AG09309 (cell line): ENCODE measurements at places on chromosomes 4 and X.

GRCh38 chr4:85968945-85969819 is 390.7 kb downstream of the MAPK10 start:
- DNase-seq, result no peak

- no peak for DNase-seq
Observed at GRCh38 chr4:87007528-87008446, 73.0 kb downstream of the AFF1 start.

DNA sequence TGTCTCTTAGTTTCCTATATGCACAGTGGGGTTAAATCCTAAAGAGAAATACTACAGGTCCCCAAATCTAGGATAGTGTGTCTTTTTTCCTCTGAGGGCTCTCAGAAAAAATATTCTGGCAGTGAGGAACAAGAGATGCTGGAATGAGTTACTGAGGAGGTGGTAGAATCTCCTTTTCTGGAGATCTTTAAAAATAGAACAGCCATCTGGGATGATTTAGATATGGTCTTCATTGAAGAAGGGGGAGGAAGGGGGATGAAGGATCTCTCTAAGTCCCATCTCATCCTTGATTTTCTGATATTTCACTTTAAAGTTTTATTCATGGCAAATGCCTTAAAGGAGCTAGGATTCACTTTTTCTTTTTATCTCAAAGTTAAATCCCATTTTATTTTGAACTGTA is 235.0 kb downstream of the MAML3 start:
- no peak for DNase-seq

- DNase-seq, result no peak
Observed at GRCh38 chrX:17020851-17021821, 74.7 kb downstream of the REPS2 start.

DNA sequence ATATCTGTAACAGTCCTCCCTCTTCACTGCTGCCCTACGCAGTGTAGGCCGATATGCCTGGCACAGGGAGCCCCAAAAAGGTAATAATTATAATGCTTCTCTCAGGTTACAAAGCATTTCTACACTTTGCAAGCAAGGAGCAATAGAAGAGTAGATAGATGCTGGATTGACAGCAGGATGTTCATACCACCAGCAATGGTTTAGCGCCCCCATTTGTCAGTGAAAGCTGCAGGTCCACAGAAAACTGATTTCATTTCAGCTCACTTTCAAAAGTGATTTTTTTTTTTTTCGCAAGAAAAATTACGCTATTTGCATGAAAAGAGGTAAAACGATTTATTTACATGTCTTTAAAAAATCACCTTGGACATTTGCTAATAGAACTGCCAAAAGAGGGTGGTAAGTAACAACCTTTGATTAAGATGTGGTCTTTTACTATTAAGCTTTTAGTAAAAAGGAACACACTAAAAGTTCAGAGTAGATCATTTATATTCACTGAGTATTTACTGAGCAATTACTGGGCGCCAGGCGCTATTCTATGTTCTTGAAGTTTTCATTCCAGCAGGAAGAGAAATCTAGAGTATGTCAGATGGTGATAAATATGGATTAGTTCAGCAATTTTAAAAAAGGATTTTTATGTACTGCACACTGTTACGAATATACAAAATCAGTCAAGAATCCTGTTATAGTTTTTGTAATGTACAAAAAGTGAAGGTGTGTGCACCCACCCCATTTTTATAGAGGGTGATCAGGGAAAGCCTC is 34.4 kb downstream of the HPF1 start:
- no peak for DNase-seq

GRCh38 chr4:7169134-7169533 is 23.2 kb upstream of the SORCS2 start:
- DNase-seq, result no peak

GRCh38 chr4:121192480-121192879 is 28.4 kb upstream of the TNIP3 start:
- no peak for DNase-seq

DNA sequence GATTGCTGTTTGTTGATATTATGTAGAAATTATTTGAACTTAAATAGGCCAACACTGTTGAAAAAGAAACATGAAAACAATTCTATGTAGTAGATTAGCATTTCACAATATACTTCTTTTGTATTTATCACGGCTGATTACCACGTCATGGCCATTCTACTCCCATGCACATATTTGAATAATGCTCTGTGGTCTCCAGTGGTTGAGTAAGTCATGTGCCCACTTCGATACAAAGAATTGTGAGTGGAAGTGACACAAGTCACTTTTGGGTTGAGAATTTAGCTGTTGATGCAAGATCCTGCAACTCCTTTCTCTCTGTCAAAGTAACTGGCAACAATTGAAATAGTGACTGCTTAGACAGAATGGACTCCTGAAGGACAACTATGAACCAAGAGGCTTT is 6.7 kb upstream of the FSTL5 start:
- no peak for DNase-seq

DNA sequence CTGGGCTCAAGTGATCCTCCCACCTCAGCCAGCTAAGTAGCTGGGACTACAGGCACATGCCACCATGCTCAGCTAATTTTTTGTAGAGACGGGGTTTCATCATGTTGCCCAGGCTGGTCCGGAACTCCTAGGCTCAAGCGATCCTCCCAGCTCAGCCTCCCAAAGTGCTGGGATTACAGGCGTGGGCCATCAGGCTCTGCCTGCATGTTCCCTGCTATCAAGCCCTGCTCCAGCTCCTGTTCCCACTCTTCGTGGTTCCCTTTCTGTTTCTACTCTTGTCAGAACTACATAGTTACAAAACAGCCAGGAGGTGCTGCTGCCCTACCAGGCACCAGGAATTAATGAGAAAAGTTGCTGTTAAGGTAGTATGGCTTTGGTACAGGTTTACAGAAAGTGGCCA is 8.7 kb downstream of the TIMP1 start:
- no peak for DNase-seq

- DNase-seq, result no peak
Observed at GRCh38 chr4:103303011-103303410, 104.9 kb upstream of the CENPE start.

GRCh38 chrX:19660604-19661255 is 145.4 kb upstream of the MAP3K15 start:
- no peak for DNase-seq

GRCh38 chr4:114598191-114599121 is at the start of gene UGT8:
TSS of gene UGT8 (plus strand) at chr4:114598807. CDS start at chr4:114622881, 24,074 bp downstream.
- no peak for DNase-seq

DNA sequence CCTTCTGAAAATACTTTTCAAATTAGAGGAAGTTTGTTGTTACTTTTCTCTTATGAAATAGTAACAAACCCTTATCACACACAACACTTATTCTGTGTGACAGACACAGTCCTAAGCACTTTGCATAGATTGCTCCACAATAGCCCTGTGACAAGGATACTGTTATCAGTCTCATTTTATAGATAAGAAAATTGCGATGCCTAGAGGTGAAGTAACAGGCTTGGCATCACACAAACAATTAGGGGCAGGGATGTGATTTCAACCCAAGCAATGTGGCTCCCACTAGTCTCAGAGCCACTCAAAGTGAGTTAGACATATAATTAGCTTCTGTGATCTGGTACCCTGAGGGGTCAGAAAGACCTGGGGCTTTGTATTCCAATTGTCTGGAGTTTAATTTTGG is 339.9 kb downstream of the FBXO8 start:
- no peak for DNase-seq

- no peak for DNase-seq
Observed at GRCh38 chrX:37405956-37406355, 56.8 kb downstream of the PRRG1 start.

DNA sequence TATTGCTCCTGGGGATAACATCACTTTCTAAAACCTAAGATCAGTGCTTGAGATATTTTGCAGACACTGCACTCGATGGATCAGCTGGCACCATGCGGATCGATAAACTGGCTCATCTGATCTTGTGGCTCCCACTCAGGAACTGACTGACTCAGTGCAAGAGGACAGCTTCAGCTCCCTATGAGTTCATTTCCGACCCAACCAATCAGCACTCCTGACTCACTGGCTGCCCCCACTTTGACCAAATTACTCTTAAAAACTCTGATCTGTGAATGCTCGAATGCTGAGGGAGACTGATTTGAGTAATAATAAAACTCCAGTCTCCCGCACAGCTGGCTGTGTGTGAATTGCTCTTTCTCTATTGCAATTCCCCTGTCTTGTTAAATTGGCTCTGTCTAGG is 110.1 kb downstream of the ANAPC4 start:
- DNase-seq, result no peak

GRCh38 chrX:118115953-118116712 is 477 bp downstream of the KLHL13 start:
- DNase-seq, result no peak

DNA sequence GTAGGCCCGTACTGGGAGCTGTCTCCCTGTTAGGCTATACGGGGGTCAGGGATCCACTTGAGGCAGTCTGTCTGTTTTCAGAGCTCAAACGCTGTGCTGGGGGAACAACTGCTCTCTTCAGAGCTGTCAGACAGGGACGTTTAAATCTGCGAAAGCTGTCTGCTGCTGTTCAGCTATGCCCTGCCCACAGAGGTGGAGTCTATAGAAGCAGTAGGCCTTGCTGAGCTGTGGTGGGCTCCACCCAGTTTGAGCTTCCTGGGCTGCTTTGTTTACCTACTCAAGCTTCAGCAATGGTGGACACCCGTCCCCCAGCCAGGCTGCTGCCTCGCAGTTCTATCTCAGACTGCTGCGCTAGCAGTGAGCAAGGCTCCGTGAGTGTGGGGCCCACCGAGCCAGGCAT is 27.3 kb upstream of the PHEX start:
- no peak for DNase-seq

- DNase-seq, result no peak
Observed at GRCh38 chr4:140249351-140249750, 95.4 kb upstream of the MAML3 start.

DNA sequence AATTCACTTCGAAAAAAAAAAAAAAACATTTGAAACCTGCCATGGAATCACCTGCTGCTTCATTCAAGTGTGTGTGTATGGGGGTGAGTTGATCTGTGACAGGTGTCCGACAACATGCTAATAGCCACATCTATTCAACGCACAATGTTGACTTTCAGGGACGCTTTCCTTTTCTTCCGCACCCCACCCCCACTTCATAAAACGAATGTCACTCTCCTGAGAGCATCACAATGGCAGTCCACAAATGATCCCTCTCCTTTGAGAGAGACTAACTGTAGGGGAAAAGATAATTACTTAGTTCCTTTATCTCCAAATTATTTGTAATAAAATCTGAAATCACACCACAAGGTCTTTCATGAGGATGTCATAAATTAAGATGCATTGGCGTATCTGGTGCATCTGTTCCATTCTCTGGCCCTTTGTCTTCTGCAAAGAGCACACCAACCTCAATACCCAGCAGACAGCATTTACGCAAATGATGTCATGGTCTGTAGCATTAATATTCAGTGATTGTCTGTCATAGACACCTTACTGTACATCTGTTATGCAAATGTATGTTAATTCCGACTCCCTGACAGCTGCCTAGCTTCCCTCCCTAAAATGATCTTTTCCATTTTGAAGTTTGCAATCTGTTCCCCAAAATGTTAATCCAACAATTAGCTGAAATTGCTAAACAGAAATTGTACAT is 640.0 kb upstream of the BOD1L1 start:
- no peak for DNase-seq

DNA sequence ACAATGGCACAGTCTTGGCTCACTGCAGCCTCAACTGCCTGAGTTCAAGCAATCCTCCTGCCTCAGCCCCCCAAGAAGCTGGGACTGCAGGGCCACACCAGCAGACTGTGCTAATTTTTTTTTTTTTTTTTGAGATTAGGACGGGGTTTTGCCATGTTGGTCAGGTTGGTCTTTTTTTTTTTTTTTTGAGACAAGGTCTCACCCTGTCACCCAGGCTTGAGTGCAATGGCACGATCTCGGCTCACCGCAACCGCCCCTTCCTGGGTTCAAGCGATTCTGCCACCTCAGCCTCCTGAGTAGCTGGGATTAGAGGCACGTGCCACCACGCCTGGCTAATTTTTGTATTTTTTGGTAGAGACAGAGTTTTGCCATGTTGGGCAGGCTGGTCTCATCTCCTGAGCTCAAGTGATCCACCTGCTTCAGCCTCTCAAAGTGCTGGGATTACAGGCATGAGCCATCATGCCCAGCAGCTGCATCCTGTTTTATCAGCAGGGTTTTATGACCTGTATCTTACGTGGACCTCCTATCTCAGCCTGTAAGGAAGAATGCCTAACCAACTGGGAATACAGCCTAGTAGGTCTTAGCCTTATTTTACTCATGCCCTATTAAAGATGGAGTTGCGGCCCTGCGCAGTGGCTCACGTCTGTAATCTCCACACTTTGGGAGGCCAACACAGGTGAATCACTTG is 13.2 kb upstream of the MRPL1 start:
- no peak for DNase-seq

DNA sequence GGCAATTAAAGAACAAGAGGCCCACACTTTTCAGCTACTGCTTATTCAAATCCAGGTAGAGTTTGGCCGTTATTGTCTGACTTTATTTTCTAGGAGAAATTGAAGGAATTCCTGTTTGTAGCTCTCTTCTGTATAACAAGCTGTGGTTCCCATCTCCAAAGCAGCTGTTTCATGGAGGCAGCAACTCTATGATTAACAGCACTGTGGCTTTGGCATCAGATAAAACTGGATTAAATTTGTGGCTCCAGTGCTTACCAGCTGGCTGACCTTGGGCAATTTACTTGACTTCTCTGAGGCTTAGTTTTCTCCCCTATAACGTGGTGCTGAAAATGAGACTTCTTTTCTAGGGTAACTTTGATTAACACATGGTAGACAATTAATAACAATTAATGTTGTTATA is 28.1 kb downstream of the SLC30A9 start:
- no peak for DNase-seq

DNA sequence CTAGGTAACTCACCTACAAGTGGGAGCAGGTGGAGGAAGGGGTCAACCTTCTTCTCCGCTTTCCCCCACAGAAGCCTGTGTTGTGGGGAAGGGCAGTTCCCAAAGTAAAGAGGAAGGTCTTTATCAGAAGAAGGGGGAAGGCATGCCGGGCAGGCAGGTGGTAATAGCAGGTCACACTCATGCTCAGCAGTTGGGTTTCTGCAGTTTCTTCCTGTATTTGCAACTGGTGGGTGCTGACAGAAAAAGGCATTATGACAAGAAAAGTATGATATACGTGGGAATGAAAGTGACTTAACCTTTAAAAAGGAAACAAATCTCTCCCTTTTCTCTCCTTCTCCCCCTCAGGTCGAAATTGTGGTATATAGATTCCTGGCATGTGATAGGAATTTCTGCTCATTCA is 3.7 kb downstream of the MTMR1 start:
- no peak for DNase-seq

DNA sequence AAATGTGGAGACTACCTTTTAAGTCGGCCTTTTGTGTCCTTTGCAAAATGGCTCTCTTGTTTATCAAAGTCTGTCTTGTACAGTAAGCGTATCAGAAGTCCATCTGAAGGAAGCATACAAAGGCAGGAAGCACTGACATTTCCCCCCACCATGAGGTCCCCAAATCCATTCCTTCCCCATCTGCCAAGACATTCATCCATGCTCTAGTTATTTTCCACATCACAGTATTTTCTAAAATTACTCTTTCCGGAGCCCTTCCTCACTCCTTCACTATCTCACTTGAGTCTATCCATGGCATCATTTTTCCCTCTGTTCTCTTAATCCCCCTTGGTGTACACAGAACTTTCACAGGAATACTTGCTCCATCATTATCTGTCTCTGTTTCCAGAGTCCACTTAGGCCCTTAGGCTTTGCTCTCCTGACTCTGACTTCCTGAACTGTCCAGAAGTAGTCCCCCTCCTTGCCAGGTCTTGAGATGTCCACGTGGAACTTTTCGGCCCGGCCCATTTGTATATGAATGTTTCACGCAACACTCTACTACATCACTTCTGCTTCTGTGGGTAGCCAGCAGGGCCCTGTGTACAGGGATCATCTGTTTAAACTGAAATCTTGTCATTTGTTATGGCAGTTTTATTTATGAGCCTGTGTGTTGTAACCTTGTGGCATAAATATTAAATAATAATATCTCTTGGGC is 2.1 kb downstream of the SEL1L3 start:
- DNase-seq, result no peak
